Gastroesophageal sphincter (tissue), 4 donors: ENCODE measurements at places on chromosomes 7 and 10. TPM values are rescaled to one million over a fixed set of nuclear protein-coding genes. Genes with fewer than 3 reads are reported as not detected.

LRMDA gene
- total RNA-seq = 7.9 TPM

TMEM273 gene
- 24.0 TPM for total RNA-seq

AMPH gene
- 14.7 TPM for total RNA-seq

CRHR2 gene
- total RNA-seq = 0.47 TPM

GIMAP1 gene
- total RNA-seq = 8.2 TPM

ASB15 gene
- total RNA-seq = not detected

FAM20C gene
- 87.5 TPM for total RNA-seq

RNF32 gene
- total RNA-seq = not detected

DNA sequence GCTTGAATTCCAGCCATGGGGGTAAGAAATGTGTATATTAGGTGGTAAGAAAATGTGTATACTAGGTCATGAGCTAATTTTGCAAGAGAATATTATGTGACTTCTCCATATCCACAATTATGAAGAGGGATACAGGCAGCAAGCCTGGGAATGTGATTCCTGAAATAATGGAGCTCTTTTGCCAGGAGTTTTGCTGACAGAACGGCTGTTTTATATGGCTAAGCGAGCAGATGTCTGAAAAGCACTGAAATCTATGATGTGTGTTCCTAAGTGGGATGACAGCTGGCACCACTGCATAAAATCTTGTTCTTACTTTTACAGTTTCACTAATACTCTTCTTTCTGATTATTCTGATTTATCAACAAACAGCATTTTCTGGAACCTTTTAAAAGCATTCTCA is 386.0 kb upstream of the HPS1 start:
- no peak for ATAC-seq

DNA sequence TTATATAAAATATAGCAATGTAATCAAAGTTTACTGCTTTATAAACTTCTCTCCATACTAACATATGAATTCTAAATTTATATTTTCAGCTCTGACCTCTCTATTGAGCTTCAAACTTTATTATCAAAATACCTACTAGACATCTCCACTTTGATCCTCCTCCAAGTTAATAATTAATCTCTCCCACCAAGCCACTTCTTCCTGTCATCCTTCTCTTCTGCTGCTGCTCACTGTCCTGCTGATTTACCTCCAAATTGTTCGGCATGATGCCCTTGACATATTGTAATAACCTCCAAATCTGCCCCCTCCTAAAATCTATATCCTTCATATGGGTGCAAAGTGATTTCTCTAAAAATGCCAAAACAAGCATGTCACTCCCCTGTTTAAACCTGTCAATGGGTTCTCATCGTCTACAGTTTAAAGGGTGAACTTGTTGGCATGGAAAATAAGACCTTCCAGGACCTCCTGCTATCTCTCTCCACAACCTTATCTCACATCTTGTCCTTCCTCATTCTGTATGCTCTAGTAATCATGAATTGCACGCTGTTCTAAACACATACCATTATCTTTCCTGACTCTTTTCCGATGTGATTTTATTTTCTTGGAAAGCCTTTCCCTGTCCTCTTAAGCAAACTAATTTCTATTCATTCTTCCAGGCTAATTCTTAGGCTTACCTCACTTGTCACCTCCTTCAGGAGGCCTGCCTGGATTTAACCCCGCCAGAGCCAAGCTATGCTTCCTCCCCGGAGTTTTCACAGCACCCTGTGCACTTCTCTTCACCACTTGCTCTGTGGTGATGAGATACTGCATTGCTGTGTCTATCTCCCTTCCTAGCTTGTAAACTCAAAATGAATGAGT is 52.1 kb upstream of the STK17A start:
- ATAC-seq = no peak

- no peak for ATAC-seq
Measured at GRCh38 chr10:20407357-20407756, 489.8 kb downstream of the NEBL start.

GRCh38 chr10:119539359-119539825 is 3.1 kb downstream of the RGS10 start:
- no peak for ATAC-seq

DNA sequence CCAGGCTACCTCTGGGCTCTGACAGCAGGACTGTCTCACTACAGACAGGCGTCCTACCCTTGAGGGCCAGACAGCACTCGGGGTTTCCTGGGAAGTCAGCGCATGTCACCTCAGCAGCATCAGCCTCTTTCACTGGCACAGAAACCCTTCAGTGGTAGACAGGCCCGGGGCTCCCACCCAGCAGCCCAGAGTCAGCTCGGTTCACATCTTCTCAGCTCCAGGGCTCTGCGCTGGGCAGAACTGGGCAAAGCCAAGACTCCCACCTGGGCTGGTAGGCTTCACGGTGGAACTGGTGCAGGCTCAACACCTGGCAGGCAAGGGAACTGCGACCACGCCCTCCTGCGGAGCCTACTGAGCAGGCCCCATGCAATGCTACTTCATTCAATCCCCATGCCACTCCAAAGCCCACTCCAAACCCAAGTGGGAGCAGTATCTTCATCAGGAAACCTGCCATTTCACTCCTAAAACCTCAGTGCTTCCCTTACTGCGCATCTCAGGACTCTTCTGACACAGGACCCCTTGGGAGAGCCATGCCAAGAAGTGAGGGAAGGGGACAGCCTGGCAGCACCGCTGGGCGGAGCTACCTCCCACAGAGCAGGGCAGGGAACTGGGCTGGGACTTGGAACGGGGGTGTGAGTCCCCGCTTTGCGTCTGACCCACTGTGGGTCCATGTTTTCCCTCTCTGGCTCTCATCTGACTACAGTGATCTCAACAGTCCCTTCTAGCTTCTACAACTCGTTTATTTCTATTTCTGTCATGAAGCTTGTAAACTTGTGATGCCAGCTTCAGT is 60.4 kb downstream of the SCRN1 start:
- ATAC-seq = no peak

- no peak for ATAC-seq
Measured at GRCh38 chr7:132152131-132152889, 424.0 kb downstream of the PLXNA4 start.

DNA sequence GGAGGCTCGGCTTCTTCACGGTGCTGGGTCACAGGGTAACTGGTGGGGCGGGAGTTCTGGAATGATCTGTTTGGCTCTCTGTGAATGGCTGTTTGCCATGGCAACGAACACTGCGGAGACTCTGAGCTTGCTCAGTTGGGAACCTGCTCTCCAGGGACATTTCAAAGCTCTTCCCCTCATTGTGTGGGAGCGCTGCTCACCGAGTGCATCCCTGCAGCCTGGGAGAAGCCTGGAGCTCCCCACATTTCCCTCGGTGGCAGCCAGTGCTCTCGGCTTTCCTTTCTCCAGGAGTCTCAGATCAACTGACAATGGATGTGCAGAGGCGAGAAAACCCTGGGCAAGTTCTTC is 57.6 kb upstream of the CACUL1 start:
- ATAC-seq = no peak

DNA sequence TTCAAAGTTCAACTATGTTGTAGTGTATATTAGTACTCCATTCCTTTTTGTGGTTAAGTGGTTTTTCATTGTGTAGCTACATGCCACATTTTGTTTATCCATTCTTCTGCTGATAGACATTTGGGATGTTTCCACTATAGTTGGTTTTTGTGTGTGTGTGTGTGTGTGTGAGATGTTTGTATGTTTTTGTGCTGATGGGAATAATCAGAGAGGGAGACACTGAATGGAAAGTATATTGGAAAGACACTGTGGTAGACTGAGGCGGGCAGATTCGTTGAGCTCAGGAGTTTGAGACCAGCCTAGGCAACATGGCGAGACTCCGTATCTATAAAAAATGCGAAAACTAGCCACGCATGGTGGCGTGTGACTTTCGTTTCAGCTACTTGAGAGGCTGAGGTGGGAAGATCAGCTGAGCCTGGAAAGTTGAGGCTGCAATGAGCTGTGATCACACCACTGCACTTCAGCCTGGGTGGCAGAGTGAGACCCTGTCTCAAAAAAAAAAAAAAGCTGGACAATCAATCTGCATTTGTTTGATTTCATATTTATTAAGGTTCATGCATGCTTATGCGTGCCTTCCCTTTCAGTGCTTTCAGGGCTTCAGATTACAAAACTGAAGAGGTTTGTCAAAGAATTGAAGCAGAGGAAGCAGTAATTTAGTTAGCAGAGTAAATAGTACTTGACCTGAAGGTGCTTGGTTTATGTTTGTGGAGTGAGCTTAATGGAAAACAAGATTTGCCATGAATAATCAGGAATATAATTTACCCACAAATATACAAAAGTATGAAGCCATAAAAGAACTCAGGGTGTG is 14.7 kb downstream of the SEC24C start:
- ATAC-seq = no peak

DNA sequence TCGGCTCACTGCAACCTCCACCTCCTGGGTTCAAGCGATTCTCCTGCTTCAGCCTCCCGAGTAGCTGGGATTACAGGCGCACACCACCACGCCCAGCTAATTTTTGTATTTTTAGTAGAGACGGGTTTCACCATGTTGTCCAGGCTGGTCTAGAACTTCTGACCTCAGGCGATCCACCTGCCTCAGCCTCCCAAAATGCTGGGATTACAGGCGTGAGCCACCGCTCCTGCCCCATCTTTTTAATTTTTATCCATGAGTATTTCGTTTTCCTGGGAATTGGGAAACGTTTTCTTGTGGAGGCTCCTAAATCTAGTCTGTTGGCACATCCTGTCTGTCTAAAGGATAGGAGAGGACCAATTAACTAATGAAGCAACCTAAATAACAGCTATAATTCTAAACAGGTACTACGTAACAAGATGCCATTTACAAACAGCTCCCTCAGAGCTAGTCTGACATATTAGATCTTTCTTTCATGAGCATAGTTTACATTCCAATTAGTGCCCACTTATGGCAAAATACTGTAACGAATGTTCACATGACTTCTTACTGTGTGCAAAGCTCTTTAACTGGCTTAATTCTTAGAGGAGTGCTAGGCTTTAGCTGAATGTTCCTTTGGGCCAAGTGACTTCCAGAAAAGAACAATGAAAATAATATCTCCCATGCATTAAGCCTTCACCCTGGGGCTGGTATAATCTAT is 151.0 kb upstream of the YAE1 start:
- no peak for ATAC-seq

DNA sequence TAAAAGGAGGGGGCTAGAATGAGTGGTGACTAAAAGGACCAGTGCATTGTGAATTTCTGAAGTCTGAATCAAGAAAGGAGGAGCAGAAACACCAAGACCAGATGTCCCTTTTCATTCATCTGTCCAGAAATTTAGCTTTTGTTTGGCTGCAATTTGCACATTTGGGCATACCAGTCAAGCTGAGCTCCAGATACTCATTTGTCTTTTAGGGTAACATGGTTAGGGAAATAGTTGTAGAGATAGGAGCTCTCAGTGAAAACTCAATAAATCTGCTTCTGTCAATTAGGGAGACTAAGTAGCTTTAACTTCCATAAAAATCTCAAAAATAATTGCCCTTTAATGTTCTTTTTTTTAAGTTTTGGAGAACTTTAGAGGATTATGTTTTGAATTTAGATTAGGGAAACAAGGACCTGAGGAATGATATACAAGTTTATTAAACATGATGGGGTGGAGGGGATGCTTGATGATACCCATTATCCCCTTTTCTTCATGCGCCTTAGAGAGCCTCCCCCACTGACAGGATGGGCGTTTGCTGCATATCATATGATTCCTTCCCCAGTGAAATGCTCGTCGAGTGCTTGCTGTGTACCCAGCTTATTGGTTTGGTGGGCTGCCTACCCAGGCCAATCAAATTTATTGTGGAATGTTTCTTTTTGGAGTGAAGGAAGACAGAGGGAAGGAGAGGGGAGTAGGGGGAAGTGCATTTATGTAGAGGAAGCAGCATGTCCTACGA is 50.7 kb upstream of the RPA3 start:
- ATAC-seq = no peak

- no peak for ATAC-seq
Measured at GRCh38 chr7:11681461-11681860, 150.5 kb downstream of the THSD7A start.
